Spleen (tissue), 13 donors: ENCODE measurements at places on chromosomes 6 and 20. TPM values are rescaled to one million over a fixed set of nuclear protein-coding genes. Genes with fewer than 3 reads are reported as not detected.

Gene NKX2-2
- not detected for total RNA-seq

Gene NNAT
- not detected for total RNA-seq

Gene IL17F
- total RNA-seq: not detected

Gene DZANK1
- total RNA-seq: 3.3 TPM

Gene ENPP3
- total RNA-seq: 0.49 TPM

Gene PPP2R5D
- total RNA-seq: 27.7 TPM

Gene RTN4IP1
- total RNA-seq: 5.9 TPM

Gene SSTR4
- total RNA-seq: not detected

Gene C6orf118
- not detected for total RNA-seq

Gene CLVS2
- not detected for total RNA-seq

Gene FYN
- total RNA-seq: 409 TPM

Gene RSPO4
- 0.32 TPM for total RNA-seq

Gene SLC12A5
- total RNA-seq: 3.7 TPM

DNA sequence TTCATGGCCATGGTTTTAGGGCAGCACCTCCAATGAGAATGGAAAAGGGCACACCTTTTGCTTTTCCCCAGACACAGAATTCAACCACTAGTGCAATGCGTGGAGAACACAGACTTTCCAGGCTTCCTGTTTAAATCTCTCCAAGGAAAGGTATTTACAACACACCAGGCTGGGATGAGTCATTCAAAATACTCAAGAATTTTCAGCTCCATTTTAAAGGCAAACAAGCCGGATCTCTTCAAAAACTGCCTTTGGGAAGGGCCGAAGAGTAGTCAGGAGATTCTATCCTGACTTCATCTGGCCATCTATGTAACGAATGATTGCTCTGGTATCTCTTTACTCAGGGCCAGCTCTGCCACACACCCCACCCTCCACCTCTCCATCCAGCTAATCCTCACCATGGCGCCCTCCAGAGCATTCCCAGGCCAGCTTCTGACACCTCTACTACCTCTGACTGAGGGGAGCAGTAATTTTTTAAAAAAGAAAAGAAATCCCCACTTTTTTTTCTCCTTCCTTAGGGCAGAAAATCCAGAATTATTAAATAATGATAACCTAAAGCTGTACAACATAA, 254.6 kb downstream of the LY86 start:
- no peak overlapping the region for H3K4me3 ChIP-seq
- H3K27me3 ChIP-seq: no peaks in the 10 kb centered on the region
- H3K36me3 ChIP-seq: no peaks in the 10 kb centered on the region
- no peak for DNase-seq

DNA sequence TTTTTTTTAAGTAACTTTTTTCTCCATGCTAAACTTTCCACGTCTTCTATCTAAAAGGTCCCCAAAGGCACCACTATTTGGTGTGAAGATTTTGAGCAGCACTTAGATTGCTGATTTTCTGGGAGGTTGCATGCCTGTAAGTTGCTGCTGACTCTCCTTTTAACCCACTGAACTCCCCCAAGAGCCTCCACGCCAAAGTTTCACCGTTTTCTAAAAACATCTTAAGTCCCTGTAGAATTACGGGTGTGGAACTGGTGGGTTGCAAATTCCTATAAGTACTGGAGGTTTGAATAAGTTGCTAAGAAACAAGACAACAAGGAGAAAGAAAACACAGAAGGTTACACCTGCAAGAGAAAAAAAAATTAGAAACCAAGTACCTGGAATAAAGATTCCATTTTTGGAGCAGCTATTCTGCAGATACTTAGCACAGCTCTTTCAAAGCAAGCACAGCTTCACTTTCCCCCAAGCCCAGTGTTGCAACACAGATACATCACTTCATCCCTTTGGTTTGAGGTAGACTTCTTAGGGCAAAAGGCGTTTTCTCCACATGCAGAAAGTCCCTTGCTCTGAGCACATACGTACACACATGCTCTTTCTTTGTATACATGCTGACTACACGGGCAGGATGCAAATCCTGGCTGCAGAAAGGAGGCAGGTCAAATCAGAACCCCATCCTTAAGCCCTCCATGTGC, 5.0 kb downstream of the JAG1 start:
- H3K36me3 ChIP-seq: no peaks in the 10 kb centered on the region
- peaks cover 94% of the 10 kb centered on the region for H3K4me1 ChIP-seq
- peaks cover 28% of the 10 kb centered on the region for H3K27me3 ChIP-seq
- H3K4me3 ChIP-seq: peak overlapping the region; percentile 79

DNA sequence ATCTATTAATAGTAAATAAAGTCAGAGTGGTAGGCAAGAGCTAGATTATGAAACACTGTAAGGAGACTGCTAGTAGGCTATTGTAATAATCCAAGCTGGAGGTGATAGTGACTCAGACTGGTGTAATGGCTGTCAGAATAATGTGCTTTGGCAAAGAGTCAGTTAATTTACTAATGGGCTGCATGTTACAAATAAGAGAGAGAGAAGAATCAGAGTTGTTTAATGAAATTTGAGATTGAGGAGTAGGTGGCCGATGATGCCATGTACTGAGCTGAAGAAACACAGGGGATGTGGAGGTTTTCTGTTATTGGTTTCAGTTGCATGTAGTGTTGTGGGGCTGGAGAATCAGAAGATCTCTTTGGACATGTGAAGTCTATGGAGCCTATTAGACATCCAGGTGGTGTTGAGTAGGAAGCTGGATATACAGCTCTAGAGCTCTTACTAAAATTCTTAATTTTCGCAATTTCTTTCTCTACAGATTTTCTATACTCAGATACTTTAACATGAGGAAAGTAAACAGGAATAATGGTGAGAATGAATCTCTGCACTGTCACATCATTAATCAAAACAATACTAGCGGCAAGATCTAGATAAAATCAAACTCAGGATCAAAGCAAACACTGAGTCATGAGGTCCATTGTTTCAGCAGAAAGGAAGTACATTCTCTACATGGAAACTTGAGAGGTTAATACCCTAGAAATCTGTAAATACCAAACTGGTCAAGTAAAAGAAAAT, 167.7 kb downstream of the SIM1 start:
- H3K4me3 ChIP-seq: no peak overlapping the region
- DNase-seq: no peak
- peaks cover 5% of the 10 kb centered on the region for H3K27me3 ChIP-seq
- no peak overlapping the region for H3K27ac ChIP-seq
- H3K36me3 ChIP-seq: no peaks in the 10 kb centered on the region

- no peak overlapping the region for H3K4me3 ChIP-seq
- DNase-seq: peak; percentile 32
- no peaks in the 10 kb centered on the region for H3K4me1 ChIP-seq
- no peaks in the 10 kb centered on the region for H3K27me3 ChIP-seq
- no peak overlapping the region for H3K27ac ChIP-seq
Measured at GRCh38 chr20:24943731-24944130, 5.3 kb upstream of the CST7 start.

DNA sequence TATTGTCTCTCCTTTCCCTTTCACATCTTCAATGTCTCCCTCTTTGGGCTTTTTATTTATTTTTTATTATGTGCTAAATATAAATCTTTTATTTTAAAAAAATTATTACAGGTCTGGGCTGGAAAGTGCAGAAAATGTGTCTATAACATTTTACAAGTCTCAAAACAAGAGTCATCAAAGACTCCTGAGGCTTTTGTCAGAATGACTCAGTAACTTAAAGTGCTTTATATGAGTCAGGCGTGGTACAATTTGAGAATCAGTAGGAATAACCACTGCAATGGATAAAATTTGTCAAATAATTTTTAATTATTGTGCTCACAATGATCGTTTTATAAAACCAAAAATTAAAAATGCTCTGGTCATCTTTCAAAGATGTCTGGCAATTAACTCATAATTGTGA, 193.9 kb downstream of the MMUT start:
- H3K4me1 ChIP-seq: no peaks in the 10 kb centered on the region
- H3K36me3 ChIP-seq: no peaks in the 10 kb centered on the region
- no peaks in the 10 kb centered on the region for H3K27me3 ChIP-seq
- H3K4me3 ChIP-seq: no peak overlapping the region

GRCh38 chr6:169618526-169619490, 83.0 kb downstream of the WDR27 start:
- no peak for DNase-seq
- H3K4me1 ChIP-seq: no peaks in the 10 kb centered on the region

DNA sequence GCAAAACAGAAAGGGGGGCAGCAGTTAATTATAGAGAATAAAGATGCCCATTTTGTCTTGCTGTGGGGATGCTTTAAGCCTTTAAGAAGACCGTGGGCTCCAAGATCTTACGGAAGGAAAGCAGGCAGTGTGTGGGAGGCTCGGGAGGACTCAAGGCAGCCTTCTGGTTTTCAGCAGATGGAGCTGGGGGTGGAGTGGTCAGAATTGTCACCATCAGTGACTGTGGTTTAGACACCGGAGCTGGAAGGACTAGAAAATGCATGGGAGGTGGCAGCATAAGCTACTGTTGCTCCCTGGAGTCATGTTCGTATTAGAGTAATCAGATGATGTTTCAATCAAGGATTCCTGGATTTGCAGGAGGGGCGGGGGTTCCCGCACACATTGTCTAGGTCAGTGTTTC, 3.7 kb downstream of the PHACTR1 start:
- H3K36me3 ChIP-seq: no peaks in the 10 kb centered on the region
- no peaks in the 10 kb centered on the region for H3K27me3 ChIP-seq
- H3K4me1 ChIP-seq: no peaks in the 10 kb centered on the region
- no peak overlapping the region for H3K4me3 ChIP-seq
- no peak overlapping the region for H3K27ac ChIP-seq

GRCh38 chr6:38997128-38997761, 51.3 kb upstream of the GLP1R start:
- H3K4me1 ChIP-seq: no peaks in the 10 kb centered on the region
- no peak for DNase-seq
- H3K4me3 ChIP-seq: no peak overlapping the region
- no peaks in the 10 kb centered on the region for H3K27me3 ChIP-seq
- H3K27ac ChIP-seq: no peak overlapping the region

DNA sequence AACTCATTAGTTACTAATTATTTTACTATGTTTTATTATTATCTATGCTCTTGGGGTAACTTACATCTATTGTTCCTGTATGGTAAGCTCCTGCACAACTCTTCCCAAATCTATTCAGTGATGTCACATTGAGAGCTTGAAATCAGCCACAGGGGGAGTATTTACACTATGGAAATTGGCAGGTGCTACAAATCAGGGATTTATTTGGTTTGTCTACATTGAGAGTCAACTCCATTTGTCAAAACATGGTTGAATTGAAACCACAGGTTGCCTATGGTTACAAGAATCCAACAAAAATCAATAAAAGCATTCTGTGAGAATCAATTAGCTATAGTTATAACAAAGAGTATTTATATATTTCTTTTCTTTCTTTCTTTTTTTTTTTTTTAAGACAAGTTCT, 3.9 kb upstream of the FITM2 start:
- H3K27ac ChIP-seq: no peak overlapping the region
- peaks cover 17% of the 10 kb centered on the region for H3K4me1 ChIP-seq
- no peaks in the 10 kb centered on the region for H3K36me3 ChIP-seq
- H3K4me3 ChIP-seq: no peak overlapping the region
- no peak for DNase-seq
- H3K27me3 ChIP-seq: peaks cover 24% of the 10 kb centered on the region

DNA sequence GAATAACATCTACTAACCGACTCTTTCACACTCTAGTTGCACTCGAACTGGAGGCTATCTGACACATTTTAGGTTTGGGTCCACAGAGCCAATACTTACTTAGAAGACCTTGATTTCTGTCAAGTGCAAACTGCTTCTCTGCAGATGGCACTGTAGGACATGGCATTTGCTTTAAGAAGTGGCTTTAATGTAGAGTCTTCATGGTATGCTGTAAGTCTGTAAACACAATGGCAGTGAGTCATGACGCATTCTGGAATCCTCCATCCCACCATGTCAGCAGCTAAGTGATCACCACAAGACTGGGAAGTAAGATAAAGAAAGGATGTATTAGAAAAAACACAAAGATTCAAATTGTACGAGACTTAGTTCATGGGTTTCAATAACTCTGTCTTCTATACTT, 377.0 kb upstream of the NOX3 start:
- no peaks in the 10 kb centered on the region for H3K27me3 ChIP-seq
- H3K36me3 ChIP-seq: no peaks in the 10 kb centered on the region
- H3K4me1 ChIP-seq: no peaks in the 10 kb centered on the region
- no peak for DNase-seq
- no peak overlapping the region for H3K4me3 ChIP-seq

GRCh38 chr6:113102761-113103160, 754.4 kb upstream of the MARCKS start:
- no peaks in the 10 kb centered on the region for H3K4me1 ChIP-seq
- no peak overlapping the region for H3K4me3 ChIP-seq
- H3K27me3 ChIP-seq: no peaks in the 10 kb centered on the region
- no peaks in the 10 kb centered on the region for H3K36me3 ChIP-seq
- no peak for DNase-seq

- H3K36me3 ChIP-seq: no peaks in the 10 kb centered on the region
- no peak overlapping the region for H3K27ac ChIP-seq
- H3K4me1 ChIP-seq: no peaks in the 10 kb centered on the region
- H3K27me3 ChIP-seq: no peaks in the 10 kb centered on the region
- no peak for DNase-seq
Measured at GRCh38 chr6:113143206-113143605, 713.9 kb upstream of the MARCKS start.

GRCh38 chr20:64224351-64225170, 31.0 kb upstream of the PCMTD2 start:
- no peaks in the 10 kb centered on the region for H3K27me3 ChIP-seq
- no peak for DNase-seq
- no peak overlapping the region for H3K27ac ChIP-seq
- no peaks in the 10 kb centered on the region for H3K36me3 ChIP-seq
- H3K4me3 ChIP-seq: no peak overlapping the region
- H3K4me1 ChIP-seq: peaks cover 8% of the 10 kb centered on the region

DNA sequence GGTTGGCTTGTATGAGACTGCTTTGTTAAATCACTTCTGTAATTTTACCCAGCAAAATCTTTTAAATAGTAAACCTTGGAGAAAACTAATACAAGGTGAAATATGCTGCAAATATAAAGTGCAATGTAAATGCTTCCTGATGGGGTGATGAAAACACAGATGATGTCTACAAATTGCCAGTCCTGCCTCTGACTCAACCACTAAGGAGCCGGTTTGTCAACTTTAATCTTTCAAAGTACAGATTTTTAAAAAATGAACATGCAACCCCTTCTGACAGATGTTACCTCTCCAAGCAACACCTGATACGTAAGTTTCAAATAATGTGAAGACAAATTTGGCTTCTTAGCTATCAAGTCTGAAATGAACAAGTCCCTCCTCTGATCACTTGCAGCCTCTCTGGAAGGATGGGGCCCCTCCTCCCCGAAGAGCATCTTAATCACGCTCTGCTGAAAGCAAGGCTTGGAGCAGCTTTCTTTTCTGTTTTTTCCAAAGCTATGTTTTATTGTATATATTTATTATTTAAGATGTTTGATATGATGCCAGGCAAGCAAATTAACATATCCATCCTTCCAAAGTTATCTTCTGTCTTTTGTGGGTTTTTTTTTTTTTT, 196.0 kb downstream of the MYLK4 start:
- no peak overlapping the region for H3K4me3 ChIP-seq
- no peak for DNase-seq
- H3K27ac ChIP-seq: no peak overlapping the region
- no peaks in the 10 kb centered on the region for H3K4me1 ChIP-seq
- H3K36me3 ChIP-seq: no peaks in the 10 kb centered on the region
- no peaks in the 10 kb centered on the region for H3K27me3 ChIP-seq

GRCh38 chr20:64222851-64223525, 32.6 kb upstream of the PCMTD2 start:
- no peak overlapping the region for H3K27ac ChIP-seq
- DNase-seq: no peak
- peaks cover 10% of the 10 kb centered on the region for H3K4me1 ChIP-seq
- H3K36me3 ChIP-seq: no peaks in the 10 kb centered on the region

- no peaks in the 10 kb centered on the region for H3K36me3 ChIP-seq
- H3K4me3 ChIP-seq: peak overlapping the region; percentile 29
- DNase-seq: peak; percentile 77
- no peaks in the 10 kb centered on the region for H3K27me3 ChIP-seq
- H3K27ac ChIP-seq: peak overlapping the region; percentile 76
- H3K4me1 ChIP-seq: peaks cover 5% of the 10 kb centered on the region
Measured at GRCh38 chr6:31186052-31186734, 15.7 kb upstream of the POU5F1 start.
